Cerebellar cortex (tissue), 1 donor: ENCODE measurements at places on chromosomes 4 and X.

- no peak for DNase-seq
Measured at GRCh38 chrX:96183843-96184242, 500.8 kb upstream of the DIAPH2 start.

- DNase-seq = no peak
Measured at GRCh38 chrX:93695981-93696380, 22.0 kb downstream of the FAM133A start.

GRCh38 chr4:137156807-137157206 is 375.5 kb downstream of the PCDH18 start:
- DNase-seq = no peak

GRCh38 chrX:2463973-2464676 is 36.7 kb downstream of the DHRSX start:
- peak; percentile 91 for DNase-seq

GRCh38 chr4:63578383-63578782 is 830.9 kb downstream of the TECRL start:
- no peak for DNase-seq

DNA sequence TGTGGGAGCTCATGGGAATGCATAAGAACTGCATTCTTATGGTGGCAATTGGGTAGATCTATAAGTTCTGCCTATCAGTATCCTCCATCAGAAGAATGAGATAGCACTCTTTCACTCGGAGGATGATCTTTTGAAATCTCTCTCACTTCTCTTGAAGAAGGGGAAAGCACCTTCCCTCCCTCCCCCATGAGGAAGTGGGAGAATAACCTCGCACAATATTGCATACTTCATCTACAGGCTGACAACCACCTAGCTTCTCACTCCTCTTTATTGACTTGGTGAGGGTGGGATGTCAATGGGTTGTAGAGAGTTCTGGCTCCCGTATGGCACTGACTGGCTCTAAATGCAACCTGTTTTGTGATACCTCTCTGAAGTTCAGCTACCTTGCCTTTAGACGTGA is 146.7 kb upstream of the SPOCK3 start:
- DNase-seq = no peak

GRCh38 chr4:139532947-139533346 is 23.1 kb downstream of the SETD7 start:
- DNase-seq = no peak

GRCh38 chr4:6848717-6849305 is 60.8 kb upstream of the TBC1D14 start:
- DNase-seq = no peak

GRCh38 chr4:60619531-60620305 is 580.4 kb upstream of the ADGRL3 start:
- DNase-seq = no peak

DNA sequence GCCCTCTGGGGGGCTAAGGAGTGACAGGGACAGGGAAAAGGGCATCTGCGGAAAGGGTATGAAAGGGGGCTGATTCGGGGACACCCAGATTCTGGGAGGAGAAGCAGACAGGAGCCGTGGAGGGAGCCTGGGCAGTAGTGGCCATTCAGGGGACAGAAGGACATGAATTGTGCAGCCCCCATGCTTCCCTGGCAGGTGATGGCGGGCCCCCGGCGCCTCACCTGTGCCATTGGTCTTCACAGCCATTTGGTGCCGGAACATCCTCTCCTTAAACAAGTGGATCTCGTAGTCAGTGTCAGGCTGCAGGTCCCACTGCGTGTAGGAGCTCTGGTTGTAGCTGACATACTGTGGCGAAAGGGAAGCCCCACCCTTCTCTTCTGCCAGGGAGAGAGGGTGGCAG is 21.9 kb downstream of the L1CAM start:
- no peak for DNase-seq

DNA sequence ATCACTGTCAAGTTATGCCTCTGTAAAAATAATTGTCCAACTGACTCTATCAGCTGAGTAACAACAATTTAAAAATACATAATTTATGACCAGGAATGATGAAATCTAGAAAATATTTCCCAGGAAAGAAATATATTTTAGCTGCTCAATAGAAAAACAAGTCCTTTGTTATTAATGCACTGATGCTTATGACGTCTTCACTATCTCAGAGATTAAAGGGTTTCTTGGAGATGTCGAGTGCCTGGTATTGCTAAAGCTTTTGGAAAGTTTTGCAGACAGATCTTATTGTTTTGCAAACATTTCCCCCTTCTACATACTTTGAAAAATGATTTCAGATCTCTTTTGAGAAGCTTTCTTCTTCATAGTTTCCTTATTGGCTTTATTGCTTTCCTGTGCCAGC is 154.6 kb upstream of the RPS6KA3 start:
- no peak for DNase-seq

DNA sequence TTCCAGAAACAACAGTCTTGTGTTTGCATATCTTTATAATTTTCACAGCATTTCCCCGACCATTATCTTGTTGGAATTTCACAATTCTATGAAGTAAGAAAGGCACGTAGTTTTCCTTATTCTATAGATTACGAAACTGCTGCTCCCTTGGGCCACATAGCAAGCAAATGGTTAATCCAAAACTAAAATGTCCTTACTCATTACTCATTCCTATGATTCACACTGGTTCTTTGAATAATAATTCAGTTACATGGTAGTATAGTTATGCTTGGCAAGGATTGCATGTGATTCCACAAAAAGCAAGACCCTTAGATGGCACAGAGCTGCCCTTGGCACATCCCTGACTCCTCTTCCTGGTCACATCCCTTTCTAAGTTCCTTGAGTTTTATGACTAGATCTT is 51.2 kb downstream of the OR13H1 start:
- DNase-seq = no peak

- DNase-seq = peak; percentile 28
Measured at GRCh38 chrX:70970482-70970995, 39.6 kb upstream of the SLC7A3 start.

GRCh38 chrX:118508635-118509034 is 13.0 kb downstream of the DOCK11 start:
- no peak for DNase-seq

DNA sequence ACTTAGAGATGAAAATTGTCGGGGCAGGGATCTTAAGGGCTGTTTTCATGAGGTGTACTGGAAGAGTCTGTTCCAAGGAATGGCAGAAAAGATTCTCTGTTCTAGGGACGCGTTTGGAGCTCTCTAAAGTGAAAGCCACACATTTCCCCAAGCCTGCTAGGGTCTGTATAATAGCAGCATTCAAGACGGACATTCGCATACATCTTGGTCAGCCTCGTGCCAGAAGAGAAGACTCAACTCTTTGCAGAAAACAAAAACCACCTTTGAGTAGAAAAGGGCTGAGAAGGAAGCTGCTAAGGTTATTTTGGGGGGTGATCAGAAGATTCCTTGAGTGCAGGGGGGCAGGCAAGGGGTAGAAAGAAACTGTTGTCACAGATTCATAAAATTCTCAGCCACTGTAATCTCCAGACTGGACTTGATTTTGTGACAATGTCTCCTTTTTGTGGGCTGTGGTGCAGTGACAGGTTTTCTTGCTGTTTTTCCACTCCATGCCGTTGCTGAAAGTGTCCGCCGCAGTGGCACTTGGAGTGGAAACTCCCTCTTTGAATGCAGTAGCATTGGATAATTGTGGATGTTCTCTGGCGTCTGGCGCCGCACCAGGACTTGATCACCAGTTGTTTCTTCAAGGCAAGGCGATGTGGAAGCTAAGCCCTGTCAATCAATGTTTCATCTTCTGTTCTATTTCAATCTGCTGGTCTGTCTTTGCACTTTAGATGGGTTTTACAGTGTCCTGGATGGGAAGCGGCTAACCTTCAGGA is 2.9 kb downstream of the GYG2 start:
- DNase-seq = no peak

DNA sequence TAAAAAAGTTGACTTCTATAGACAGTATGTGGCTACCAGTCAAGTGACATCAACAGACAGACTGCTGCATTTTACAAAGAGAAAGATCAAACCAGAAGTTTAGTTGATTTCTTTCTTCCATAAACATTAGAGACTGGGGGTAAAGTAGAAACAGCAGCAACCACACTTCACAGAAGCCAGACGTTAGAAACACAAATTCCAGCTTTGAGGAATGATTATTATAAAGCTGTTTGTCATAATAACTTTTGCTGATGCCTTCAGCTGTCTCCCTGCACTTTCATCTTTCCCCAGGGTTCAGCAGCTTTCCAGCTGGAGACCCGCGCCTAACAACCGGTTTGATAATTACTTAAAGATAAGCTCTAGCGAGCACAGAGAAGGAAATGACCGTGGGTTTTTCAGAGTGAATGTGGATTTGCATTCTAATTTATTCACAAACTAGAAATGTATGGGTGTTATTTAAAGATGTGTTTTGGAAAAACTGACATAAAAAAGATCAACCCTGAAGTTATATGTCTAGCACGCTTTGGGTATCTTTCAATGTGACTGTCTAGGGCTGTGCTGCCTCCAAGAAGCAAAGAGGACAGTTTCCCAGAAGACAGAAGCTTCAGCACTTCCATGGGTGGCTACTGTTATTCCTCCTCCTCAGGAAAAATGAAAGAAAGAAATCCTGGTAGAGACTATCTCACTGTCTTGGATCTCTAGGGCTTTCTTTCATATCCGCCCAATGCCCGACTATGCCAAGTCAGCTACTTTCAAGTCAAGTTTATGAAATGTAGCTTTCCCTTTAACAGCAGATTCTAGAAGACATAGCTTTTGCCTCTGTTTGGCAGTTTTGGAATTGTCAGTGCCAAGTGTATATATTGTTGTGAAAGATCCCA is 15.0 kb upstream of the ENAM start:
- no peak for DNase-seq

DNA sequence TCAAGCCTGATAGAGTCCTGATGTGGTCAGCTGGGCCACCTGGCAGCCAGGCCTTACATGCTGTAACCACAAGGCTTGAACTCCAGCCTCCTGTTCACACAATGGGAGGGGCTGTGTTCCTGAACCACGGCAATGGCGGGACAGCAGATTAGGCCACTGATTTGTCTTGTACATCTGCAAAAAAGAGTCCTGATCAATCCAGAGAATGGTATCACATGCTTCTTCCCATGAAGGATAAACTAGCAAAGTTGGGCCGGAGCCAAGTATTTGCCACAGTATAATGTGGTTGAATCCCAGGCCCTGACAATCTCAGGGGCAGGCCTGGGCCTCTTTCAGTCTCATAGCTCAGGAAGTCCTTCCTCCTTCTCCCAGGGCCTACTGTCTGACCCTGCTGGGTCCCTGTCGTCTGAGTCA is 2182.5 kb upstream of the AGA start:
- DNase-seq = no peak

DNA sequence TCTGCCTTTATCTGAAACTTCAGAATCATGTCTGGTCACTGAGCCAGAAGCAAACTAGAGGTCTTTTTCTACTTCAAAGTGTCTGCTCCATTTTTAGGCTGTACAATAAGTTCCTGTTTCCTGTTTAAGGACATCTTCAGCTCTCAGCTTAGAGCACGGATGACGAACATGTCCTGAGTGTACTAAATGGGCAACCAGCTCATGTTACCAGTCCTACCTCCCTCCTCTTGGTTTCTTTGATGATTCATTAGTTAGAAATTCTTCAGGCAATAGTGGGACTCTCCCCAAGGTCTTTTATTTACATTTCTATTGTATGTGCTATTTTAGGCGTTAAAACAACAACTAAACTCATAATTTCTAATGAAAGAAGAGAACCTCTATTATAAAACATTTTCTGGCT is 58.0 kb downstream of the ENPEP start:
- DNase-seq = no peak

DNA sequence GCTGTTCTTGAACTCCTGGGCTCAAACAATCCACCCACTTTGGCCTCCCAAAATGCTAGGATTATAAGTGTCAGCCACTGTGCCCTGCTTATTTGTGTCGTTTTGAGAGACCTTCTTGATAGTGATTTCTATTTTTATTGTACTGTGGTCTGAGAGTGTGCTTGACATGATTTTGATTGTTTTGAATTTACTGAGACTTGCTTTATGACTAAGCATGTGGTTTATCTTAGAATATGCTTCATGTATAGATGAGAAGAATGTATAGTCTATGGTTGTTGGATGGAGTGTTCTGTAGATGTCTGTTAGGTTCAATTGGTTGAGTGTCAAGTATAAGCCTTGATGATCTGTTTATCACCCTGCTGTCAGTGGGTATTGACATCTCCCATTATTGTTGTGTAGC is 789.3 kb downstream of the IL1RAPL1 start:
- DNase-seq = no peak

GRCh38 chr4:83361416-83362103 is 26.9 kb upstream of the HPSE start:
- no peak for DNase-seq

DNA sequence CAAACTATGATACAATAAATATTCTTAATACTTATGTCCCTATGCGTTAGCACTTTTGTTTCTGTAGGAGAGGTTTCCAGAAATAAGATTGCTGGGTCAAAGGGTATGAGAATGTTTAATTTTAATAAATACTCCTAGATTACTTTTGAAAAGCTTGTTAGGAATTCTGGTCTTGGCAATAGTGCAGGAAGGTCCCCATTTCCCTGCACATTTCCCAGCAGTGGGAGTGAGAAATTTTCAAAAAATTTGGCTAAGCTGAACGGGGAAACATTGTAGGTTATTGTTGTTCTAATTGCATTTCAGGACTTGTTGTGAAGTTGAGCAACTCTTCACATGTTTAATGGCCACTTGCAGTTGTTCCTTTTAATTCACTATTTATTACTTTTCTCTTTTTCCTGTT is 27.1 kb downstream of the IGFBP7 start:
- no peak for DNase-seq

DNA sequence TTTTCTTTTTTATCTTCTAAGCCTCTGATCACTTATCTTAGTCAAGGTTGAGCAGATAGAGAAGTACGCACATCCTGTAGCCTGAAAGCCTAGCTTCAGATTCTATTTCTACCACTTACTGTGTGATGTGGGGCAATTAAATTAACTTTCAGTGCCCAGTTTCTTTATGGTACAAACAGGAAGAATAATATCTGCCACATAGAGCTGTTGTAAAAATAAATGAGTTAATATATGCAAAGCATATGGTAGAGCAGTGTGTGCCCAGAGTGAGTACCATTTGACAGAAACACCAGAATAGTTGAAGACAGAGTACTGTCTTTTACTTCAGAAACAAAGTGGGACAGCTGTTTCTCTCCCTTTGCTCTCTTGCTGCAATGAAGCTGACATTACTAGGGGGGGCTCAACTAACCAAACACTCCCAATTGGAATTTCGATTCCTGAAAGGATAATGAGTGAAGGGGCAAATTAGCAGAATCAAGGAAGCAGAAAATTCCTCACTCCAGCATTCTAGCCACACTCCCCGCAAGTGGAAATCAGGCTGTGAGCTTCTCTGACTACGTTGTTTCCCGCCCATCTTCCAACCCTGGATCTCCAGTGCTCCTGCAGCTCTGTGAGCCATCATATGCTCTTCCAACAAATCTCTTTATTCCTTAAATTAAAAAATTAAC is 80.4 kb downstream of the MAPK10 start:
- no peak for DNase-seq

DNA sequence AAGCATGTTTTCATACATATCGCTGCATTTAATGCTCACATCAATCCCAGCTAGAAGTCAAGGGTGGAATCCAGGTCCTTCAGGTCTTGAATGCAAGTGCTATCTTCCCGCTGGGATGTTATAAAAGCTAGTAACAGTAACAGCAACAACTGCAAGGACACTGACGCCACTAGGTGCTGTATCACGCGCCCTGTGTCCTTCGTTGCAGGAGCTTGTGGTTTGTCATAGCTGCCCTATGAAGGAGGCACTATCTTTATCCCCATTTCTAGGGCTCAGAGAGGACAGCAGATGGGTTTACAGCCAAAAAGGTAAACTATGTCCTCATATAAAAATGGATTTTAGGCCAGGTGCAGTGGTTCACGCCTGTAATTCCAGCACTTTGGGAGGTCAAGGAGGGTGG is 202.9 kb downstream of the NSUN7 start:
- DNase-seq = no peak

GRCh38 chr4:1502976-1503375 is 96.7 kb upstream of the NKX1-1 start:
- DNase-seq = no peak
